ENCODE measurements at places on chromosomes 3 and 15.

GRCh38 chr3:142645236-142645793 lies 49.1 kb downstream of the PLS1 start:
- no peak for DNase-seq

DNA sequence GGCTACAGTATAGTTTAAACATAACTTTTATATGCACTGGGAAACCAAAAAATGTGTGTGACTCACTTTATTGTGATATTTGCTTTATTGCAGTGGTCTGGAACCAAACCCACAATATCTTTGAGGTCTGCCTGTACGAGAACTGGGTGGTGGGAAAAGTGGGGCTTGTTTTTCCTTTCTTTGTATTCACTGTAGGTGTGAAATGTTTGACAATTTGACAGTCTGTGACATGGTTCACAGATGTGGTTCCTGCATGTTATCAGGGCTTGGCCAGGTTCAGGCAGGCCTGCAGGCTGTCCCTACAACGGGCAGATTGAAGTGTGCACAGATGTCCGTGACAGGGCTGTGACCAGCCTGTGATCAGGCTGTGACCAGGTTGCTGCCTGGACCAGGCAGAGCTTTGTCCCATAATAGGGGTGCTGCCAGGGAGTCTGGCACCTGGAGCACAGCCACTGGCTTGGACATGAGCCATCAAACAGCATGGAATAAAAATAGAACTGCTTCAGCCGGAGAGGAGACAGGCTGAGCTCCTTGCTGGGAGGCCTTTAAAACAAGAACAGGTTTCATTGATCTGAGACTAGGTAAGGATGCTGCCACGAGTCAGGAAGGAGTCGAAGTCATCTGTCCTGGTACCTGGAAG lies 61.0 kb downstream of the KLF13 start:
- no peak for DNase-seq

GRCh38 chr15:84922530-84922929 lies 38.1 kb downstream of the SLC28A1 start:
- no peak for DNase-seq

- DNase-seq: no peak
These were observed 350.1 kb upstream of the PROK2 start for GRCh38 chr3:72134989-72135451.

- DNase-seq: no peak
These were observed 21.4 kb downstream of the GRAMD2A start for GRCh38 chr15:72176159-72176558.

DNA sequence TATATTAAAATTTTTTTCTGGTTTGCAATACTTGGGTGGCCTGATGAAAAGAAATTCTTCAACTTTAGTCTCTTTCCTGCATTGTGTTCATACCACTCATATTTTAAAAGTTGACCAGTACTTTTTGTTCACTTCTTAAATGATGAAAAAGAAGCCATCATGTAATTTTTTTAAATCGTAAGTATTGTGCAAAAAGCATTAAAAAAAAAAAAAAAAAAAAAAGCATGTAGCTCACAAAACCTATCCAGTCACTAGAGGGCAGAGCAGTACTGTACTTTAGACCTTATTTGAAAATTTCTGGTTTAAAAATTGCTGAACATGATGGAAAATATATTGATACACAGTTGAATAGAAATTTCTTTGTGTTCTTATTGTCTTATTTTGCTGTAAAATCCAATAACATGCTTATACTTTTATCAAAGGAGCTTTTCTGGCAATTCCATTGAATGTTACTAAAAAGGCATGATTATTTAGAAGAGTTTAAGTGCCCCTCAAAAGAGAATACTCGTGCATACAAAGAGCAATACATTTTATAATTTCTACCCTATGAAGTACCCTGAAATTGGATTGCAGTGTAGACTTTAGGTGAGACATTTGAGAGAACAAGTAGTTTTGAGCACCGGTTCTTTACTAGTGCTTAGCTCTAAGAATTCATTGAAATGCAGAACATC lies 137.7 kb downstream of the BBX start:
- DNase-seq: no peak

- no peak for DNase-seq
These were observed 238.3 kb upstream of the PLSCR5 start for GRCh38 chr3:146843476-146843875.

GRCh38 chr15:40344631-40345120 lies 3.9 kb upstream of the CCDC9B start:
- peak; percentile 60 for DNase-seq

DNA sequence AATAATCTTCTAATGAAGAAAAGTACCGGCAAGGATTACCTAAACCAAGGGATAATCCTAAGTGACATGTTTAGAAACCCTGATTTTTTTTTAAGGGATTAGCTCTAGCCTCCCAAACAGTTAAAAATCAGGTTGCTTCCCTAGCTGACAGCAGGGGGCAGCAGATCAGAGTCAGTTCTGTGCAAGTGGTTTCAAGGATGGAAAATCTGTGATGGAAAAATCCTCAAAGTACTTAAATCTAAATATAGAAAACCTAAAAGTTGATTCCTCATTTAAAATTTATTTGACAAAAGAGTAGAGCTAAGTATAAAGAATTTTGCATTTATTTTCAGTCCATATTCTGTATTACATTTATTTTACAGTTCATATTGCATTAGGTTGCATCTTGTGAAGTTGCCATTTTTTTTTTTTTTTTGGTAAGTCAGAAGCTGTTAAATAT lies 107.6 kb downstream of the PEX5L start:
- peak; percentile 35 for DNase-seq

DNA sequence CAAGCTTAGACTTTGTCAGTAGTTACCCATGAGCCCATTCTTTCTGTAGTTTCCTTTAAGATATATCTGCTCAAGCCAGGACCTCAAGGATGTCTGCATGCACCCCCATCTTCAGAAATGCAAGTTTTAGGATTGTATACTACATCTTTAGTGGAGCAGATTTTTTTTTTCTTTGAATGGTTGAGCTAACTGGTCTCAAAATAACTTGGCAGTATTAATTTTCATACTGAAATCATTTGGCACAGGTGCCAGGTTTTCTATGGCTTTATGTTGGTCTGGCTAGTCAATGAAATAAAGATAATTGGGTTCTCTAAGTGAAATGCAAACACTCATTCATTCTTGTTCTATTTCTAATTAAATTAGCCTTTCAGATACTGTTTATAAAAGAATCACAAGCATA lies 108.9 kb downstream of the ATG7 start:
- DNase-seq: no peak

GRCh38 chr3:111577798-111578685 lies 17.1 kb downstream of the ZBED2 start:
- no peak for DNase-seq

DNA sequence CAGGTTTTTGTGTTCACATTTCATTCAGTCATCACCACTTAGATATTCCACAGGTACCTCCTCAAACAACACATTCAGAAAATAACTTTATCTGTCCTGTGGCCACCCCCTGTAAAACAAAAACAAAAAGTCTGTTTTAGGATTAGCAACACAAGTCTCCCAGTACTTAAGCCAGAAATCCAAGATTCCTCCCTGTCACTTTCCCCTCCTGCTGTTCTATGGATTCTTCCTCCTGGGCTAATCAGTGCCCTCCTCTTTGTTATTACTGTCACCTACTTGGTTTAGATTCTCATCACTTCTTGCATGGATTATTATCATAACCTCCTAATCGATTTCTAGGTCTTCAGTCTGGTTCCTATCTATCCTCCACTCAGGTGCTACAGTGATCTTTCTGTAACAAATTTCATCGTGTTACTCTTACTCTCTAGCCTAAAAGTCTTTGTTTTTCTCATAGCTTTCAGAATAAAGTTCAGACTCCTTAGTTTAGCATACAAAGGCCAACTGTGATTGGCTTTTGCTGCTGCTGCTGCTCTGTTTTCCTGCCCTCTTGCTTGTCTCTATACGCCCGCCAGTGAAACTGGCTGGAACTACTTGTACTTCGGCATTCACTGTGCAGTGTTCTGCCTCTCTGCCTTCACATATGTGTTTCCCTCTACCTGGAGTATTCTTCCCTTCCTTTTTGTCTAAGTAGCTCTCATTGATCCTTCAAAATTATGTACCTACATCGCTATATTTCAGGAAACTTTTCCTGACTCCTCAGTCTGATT lies 32.2 kb downstream of the PPP2R3A start:
- no peak for DNase-seq

DNA sequence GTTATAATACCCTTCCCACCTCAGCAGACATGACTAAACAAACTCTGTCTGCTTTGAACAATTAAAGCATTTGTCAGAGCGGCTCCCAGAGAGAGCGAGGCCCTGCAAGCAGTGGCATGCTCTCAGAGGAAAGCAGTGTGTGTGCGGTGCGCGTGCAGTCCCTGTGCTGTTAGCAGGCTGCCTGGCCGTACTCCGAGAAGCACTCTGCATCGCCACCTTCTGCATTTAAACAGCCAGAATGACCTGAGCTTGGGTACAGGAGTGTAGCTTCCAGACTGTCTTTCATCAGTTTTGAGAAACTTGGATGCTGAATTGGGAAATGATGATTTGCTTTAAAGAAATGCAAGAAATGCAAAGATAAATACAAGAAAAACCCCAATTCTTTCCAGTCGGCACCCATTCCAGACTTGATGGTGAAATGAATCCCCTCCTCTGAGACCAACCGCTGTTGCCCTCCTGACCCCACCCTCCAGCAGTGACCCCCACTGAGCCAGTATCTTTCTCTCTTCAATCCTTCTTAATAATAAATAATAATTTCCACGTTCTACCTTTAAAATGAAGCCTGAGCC lies 113.5 kb downstream of the VGLL4 start:
- no peak for DNase-seq

GRCh38 chr3:14428087-14429033 lies 26.0 kb downstream of the SLC6A6 start:
- DNase-seq: no peak
